Stimulated activated CD8-positive, alpha-beta memory T cell treated with anti-CD3 and anti-CD28 coated beads, Interleukin-15, amount 100 ng/mL, for 4 hours (primary cell): ENCODE measurements at places on chromosomes 13 and 19.

GRCh38 chr13:24220086-24220703 is 59.7 kb downstream of the SPATA13 start:
- peak; percentile 26 for DNase-seq

GRCh38 chr19:4993683-4994082 is 24.8 kb downstream of the KDM4B start:
- no peak for DNase-seq

DNA sequence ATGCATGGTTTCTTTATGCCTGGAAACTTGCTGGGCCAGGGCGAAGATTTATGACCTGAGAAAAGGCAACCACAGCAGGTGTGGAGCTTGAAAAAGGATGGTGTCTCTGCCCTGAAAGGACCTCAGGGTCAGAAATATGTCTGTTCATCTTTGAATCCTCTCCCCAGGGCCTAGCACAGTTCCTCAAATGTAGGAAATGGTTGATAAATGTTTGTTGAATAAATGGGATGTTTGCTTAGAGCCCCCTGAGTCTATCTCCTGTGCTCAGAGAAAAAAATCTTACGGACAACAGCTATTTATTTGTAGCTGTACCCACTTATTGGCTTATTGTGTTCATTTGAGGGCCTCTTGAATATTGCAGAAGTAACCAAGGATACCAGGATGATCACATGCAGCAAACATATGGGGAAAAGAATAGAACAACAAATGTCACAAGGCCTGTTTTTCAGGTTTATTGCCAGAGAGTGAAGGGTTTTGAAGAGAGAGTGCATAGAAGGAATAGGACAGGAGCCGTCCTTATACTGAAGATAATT is 114.5 kb downstream of the KLF5 start:
- DNase-seq = no peak

- DNase-seq = no peak
These were observed 179.8 kb downstream of the FOXO1 start for GRCh38 chr13:40486518-40487163.

DNA sequence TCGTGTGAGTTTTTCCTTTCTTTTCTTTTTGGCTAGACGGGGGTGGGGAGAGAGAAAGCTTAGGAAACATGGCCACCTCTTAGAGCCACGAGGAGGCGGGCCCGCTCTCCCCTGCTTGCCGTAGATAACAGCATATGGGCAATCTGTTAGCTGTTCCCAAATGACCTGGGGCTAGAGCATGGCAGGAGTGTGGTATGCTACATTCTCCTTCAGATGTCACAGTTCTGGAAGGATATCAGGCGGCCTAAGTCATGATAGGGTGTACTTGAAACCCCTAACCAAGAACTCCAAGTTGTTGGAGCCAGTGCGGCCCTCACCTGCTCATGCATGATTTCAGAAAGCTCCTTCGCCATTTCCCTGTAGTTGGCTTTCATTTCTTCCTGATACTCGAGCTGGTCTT is 44.3 kb upstream of the SLC15A1 start:
- DNase-seq = no peak

DNA sequence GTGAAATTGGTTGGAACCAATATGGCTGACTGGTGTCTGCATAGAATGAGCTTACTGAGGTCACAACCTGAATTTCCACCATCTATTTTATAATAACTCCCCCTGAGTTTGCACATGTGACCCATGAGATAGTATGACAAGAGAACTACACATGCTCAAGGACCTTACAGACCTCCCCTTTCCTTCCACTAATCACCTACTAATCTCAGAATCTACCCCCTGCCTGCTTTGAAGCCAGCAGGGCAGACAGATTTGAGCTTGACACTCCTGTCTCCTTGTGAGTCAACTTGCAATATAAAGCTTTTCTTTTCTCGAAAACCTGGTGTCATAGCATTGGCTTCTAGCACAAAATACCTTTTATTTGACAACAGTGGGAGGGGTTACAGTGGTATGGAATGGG is 248.4 kb downstream of the RFC3 start:
- no peak for DNase-seq

DNA sequence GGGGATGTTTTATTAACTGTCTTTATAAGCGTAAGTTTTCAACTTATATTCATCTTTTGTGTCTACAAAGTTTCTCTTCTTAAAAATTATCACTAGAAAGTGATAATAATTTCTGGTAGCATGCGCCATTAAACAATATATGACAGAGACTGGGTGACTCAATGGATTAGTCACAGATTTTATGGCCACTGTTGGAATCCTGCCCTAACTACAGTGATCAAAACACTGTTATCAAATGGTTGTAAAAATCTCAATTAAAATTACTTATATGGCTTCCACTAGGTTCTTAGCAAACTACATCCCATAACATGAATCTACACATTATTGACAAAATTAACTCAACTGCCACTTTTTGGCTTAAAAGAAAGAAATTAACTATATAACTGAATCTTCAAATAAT is 350.0 kb downstream of the DACH1 start:
- no peak for DNase-seq

GRCh38 chr13:113027566-113027965 is 58.6 kb downstream of the MCF2L start:
- no peak for DNase-seq

DNA sequence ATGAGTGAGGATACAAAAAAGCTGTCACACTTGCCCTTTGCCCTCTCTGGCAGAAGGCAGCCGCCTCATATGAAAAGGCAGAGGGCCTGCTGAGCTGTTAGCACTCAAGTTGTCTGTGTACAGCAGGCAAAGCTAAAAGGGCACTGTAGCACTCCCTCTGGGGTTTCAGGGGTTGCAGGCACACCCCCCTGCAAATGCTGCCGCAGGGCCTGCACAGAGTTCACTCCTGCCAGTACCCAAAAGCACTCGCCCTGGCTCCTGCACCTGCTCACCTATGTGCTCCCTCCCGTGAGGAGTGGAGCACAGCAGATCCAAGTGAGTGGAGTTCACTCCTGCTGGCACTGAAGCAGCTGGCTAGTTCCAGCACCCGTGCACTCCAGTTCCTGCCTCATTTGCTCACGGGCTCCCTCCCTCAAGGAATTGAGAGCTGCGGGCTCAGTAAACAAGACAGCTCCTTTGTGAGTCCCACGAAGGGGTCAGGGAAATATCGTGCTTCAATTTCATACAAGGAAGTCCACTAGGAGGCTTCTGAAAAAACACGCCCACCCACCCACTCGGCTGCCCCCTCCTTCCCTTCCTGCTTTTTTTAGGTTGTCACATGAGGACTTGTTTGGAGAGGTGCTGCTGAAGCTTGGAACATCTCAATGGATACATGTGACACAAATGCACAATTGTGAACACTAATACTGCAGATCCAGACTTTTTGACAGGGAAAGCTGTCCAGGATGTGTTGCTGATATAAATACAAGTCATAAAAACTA is 9.9 kb upstream of the RCBTB2 start:
- DNase-seq = no peak

DNA sequence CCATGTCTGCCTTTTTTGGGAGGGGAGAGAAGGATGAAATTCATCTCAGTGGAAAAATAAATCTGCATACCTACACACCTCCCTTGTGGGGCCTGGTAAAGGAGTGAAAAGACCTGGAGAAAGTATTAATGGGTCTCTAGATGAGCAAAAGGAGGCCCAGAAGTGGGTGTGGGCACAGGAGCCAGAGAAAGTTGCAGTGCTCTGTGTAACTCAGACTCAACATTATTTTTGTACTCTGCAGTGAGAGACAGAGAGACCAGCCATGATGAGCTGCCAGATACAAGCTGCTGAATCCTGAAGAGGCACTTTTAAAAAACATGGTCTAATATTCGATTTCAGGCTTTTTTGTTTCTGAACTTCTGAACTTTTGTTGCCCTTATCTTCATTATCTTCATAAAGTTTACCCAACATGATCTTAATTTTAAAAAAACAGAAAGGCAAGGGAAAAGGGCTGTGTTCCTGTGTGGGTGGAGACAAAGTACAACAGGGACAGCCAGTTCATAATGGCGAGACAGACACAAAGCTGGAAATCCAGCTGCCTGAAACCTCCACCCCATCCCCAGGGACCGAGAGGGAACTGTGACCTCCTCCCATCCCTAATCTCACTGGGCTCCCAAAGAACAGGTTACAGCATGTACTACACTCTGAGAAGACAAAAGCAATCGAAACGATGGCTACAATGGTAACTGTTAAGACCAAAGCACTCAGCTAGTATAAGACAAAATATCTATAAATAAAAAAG is 77.2 kb downstream of the KLF12 start:
- no peak for DNase-seq

DNA sequence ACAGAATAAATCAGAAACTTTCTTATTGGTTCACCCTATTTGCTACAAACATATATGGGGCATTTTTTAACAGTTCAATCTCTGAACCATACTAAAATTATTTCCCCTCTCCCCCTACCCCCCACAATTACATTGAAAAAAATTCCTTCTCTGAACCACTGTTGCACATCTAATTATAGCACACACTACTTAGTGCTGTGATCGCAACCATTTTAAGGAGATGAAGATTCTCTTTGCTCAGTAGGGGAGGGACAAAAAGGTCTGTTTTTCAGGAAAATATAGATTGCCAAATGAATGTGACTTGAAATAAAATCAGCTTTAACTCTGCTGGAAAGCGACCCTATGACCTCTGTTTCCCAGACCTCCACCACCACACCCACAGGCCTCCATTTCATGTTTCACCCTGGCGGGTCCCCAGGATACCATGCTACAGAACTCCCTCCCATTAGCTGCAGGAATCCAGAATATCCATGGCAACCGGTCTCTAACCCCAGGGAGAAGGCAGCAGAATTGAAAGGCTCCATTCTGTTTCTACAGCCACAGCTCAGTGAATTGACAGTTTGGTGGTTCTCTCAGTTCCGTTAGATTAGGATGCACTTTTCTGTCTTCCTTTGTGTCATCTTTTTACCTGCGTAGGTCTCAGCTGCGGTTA is 286.3 kb downstream of the TBC1D4 start:
- DNase-seq = no peak

DNA sequence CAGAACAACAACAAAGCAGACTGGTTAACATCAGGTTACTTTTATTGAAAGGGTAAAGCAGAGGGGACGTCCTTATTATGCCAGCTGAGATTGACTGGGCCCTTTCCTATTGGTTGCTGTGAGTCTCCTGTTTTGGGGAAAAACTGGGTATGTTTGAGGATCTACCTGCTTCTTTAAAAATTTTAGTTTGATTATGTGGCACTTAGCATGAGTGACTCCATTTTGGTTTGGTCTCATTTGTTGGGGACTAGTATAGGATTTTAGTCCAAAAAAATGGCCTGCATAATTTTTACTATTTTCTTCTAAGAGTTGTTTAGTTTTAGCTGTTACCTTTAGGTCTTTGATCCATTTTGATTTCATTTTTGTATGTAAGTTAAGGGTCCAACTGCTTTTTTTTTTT is 14.4 kb downstream of the ZNF627 start:
- no peak for DNase-seq

GRCh38 chr19:7533281-7533885 is 2.1 kb upstream of the PNPLA6 start:
- no peak for DNase-seq

GRCh38 chr19:50669302-50670101 is 20.3 kb downstream of the C19orf81 start:
- DNase-seq = no peak

GRCh38 chr13:44397766-44398223 is 24.2 kb downstream of the SERP2 start:
- no peak for DNase-seq

DNA sequence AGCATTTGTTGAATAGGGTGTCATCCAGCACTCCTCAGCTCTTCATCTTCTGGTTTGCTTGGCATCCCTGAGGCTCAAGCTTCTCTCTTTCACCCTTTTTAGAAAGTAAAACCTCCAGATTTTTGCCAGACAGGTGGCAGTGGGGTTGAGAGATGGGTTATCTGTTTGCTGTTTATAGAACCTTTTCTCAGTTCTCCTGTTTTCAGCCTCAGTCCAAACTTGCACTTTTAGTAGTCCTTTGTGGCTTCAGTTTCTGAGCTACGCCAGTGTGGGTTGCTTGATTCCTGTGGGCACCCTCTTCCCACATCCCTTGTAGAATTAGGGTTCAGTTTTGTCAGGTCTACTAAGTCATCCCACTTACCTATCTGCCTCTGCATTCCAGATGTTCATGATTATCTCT is 147.9 kb downstream of the PAN3 start:
- DNase-seq = no peak

- no peak for DNase-seq
These were observed 10.0 kb upstream of the PNMA8A start for GRCh38 chr19:46481223-46481848.

DNA sequence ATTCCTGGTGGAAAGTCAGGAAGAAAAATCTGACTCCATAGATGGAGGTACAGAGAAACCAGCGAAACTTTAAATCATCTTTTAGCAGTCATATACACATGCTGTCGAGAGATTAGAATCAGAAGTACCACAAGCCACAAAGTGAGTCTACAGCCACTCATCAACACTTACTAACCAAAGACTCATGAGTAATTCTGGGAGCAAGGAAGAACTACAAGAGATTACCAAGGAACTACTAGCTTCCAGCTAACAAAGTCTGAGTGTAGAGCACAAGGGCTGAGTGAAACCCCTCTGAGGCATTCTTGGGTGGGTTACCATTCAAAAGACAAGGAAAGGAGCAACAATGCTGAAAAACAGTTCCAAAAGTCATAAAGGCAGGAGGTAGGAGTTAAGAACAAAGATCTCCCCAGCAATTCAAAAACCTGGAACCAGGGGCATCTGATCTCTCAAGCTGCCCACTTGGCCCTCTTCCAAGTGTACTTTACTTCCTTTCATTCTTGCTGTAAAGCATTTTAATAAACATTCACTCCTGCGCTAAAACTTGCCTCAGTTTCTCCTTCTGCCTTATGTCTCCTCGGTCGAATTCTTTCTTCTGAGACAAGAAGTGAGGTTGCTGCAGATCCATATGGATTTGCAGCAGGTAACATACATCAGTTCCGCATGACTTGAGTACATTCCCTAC is 13.0 kb downstream of the RBM26 start:
- no peak for DNase-seq

- no peak for DNase-seq
These were observed 3.8 kb downstream of the DMRTC2 start for GRCh38 chr19:41848666-41849065.

DNA sequence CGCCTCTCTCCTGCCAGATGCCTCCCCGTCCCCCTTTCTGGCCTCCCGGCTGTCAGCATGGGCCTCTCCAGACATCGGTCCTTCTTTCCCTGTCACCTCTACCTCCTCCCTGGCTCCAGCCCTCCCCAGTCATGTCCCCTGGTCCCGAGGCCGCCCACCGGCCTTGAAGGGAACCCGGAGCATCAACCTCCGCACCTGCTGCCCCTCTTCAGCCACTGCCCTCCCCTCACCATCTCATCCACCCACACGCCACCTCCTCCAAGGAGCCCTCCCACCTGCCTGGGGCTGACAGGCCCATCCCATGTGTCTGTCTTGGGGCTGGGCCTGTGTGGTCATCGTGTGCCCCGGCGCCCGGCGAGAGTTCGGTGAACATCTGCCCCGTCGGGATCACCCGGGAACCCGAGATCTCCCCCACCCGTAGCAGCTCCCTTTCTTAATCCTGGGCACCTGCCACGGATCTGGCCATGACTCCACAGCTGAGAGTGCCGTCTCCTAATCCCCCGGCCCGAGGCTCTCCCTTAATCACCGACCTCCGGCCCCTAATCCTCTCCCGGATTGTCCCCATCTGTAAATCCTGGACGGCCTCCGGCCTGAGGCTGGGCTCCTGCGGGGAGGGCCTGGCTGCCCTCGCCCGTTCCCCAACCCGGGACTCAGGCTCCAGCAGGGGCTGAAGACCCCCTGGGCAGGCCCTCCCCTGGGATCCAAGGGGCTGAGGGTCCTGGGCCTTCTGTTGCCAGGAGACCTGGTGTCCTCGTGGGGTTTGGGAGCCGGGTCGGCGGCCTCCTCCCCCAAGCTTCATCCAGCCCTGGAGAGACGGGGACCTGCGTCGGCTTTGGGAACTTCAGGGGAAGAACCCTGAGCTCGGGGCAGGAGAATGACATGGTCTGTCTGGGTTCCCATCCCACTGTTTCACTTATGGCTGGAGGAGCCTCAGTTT is 5.9 kb downstream of the HCN2 start:
- DNase-seq = no peak
